ENCODE measurements at places on chromosomes 1 and 21. TPM values are rescaled to one million over a fixed set of nuclear protein-coding genes. Genes with fewer than 3 reads are reported as not detected.
A peak's percentile ranks its signal among the peaks of the same experiment; 100 is the strongest.

Gene CA6
- not detected for total RNA-seq

Gene GPR52
- total RNA-seq = 1.1 TPM

Gene PAPPA2
- total RNA-seq = 1.6 TPM

Gene CELA3B
- total RNA-seq = not detected

DNA sequence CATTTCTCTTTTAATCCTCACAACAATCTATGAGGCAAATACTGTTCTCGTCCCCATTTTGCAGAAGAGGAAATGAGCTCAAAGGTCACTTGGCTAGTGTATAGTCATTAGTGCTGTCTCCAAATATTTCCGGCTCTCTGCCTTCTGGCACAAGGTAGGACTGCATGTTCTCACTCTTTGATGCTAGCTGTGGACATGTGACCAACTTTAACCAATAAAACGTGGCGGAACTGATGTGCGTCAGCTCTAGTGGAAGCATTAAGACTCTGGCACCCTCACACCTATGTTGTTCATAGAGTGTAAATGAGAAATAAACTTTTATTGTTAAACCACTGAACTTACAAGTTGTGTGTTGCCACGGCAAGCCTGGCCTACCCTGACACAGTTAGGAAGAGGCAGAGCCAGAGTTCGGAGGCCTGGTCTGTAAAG, 5.0 kb upstream of the KIF21B start:
- no peak for DNase-seq

Gene TMCO4
- total RNA-seq = 6.8 TPM

GRCh38 chr1:37284053-37284452, 190.3 kb upstream of the ZC3H12A start:
- no peak for DNase-seq

- DNase-seq = no peak
These were observed 45.5 kb upstream of the KANK4 start for GRCh38 chr1:62364721-62365120.

- DNase-seq = no peak
These were observed 5.1 kb downstream of the ZNF362 start for GRCh38 chr1:33261344-33261743.

GRCh38 chr1:33826311-33826710, 37.6 kb upstream of the HMGB4 start:
- DNase-seq = peak; percentile 3

Gene AMY2A
- total RNA-seq = not detected

GRCh38 chr1:5779608-5780323, 212.5 kb downstream of the NPHP4 start:
- DNase-seq = no peak

Gene DNALI1
- total RNA-seq = 26.7 TPM

DNA sequence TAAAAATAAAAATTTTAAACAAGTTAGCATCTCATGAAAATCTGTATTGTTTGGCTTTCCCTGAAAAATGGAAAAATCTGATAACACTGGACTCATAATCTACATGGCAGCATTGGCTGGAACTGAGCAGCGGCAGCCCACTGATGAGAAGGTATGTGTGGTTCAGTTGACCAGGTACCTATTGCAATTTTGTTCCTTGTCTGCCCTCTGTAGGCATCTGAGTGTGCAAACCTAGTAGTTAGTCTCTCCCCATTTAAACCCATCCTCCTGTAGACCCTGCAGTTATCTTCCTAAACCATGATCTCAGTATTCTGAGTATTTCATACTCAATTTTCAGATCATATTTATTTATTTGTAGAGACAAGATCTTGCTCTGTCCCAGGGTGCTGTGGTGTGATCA, 59.4 kb upstream of the SERBP1 start:
- no peak for DNase-seq

DNA sequence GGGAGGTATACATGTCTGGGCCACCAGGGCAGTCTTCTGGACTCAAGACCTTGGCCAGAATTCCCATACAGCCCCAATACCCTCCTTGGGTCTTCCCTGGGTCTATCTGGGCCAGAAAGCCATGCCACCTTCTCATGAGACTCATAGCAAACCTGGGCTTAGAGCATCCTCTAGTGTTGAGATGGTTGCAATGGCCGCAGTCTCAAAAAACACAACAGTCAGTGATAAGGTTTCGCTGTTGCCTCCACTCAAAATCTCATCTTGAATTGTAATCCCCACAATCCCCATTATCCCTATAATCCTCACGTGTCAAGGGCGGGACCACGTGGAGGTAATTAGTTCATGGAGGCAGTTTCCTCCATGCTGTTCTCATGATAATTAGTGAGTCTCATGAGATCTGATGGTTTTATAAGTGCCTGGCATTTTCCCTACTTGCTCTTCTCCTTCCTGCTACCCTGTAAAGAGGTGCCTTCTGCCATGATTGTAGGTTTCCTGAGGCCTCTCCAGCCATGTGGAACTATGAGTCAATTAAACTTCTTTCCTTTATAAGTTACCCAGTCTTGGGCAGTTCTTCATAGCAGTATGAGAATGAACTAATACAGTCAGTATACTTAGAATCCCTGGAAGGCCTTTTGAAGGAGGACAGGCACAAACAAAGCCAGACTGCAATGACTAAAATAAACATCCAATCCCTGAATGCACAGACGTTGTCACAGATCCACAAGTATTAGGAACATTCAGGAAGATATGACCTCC, 77.0 kb downstream of the CTH start:
- peak; percentile 87 for DNase-seq

- DNase-seq = peak; percentile 90
These were observed 3.8 kb upstream of the PLEKHA6 start for GRCh38 chr1:204363335-204364114.

GRCh38 chr1:242568666-242569065, 44.2 kb upstream of the PLD5 start:
- peak; percentile 58 for DNase-seq

DNA sequence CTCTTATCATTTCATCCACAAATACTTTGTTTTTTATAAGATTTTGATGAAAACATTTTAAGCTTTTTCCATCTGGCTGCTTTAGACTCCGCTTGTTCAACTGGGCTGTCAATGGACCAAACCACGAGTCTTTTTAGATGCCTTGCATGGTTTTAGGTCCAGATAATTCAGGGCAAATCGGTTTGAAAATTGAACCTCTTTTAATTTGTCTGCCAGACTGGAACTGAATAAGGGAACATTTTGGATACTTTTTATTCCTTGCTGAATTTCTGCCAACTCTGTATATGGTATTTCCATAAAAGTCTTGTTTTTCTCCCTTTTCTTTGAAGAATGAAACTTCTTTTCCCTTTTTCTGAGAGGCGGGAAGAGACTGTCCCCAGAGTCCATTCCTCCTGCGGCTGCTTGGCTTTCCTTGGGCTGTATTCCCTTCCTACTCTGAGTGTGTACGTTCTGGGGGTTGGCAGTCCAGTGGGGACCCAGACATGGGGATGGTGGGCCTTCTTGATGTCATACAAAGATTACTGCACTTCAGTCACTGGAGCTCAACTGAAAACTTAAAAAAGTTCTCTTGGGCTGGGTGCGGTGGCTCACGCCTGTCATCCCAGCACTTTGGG, 46.5 kb upstream of the CNN3 start:
- DNase-seq = no peak

- DNase-seq = no peak
These were observed 23.3 kb upstream of the OTUD3 start for GRCh38 chr1:19858893-19859292.

Gene MGST3
- 133 TPM for total RNA-seq

Gene SYTL1
- total RNA-seq = 7.5 TPM

GRCh38 chr1:15836772-15837669, 10.5 kb upstream of the SPEN start:
- DNase-seq = peak; percentile 70

All from endodermal cell (in vitro differentiated cells).